CMK (cell line): ENCODE measurements at places on chromosomes 3 and 15.

GRCh38 chr15:33440900-33441299 lies 130.1 kb downstream of the RYR3 start:
- DNase-seq, result peak; percentile 33

GRCh38 chr3:5271372-5271683 lies 83.8 kb downstream of the EDEM1 start:
- no peak for DNase-seq

- no peak for DNase-seq
These were observed 637.1 kb upstream of the CCDC54 start for GRCh38 chr3:106740116-106740515.

DNA sequence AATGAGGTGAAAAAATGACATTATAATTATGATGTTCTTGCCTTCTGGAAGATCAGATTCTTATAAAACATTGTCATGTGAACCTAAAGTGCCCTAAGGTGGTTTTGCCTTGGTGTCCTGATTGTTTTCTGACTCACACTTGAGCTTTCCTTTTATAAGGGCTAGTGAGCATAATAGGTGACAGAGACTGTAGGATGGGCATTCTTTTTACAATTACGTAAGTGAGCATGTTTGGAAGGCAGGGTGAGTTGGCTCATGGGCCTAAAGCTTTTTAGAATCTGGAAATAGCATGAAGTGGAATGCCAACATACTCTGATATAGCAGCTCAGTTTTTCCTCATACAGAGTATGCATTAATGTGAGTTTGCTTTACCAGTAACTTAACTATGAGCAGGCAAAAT lies 41.2 kb downstream of the CRYBG3 start:
- DNase-seq, result no peak

- DNase-seq, result no peak
These were observed 954 bp downstream of the SV2B start for GRCh38 chr15:91100814-91101607.

DNA sequence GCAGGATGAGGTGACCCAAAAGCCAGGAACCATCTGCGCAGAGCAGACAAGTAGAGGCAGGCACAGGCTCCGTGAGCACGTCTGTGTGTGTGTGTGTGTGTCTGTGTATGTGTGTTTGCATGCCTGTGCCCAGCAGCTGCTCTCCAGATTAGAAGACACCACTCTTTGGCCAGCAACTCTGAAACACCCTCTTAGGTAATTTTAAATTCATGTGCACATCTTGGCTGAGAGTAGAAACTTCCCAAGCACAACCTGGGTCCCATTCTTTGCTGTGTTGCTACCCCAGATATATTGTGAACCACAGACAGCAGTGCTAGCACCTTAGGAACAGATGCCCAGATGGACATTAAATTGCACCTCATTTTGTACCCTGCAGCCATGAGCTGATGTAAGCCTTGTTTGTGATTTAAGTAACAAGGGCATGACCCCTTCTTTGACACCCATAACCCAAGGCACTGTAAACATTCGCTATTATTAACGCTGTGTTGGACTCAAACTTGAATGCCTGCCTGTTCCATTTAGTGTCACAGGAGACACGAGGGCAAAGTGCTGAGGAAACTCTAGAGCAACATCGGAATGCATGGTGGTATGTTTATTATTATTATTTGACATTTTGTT lies at the start of gene FILIP1L:
FILIP1L (minus strand) TSS at position 89 of the 618 bp plus-strand sequence.
- DNase-seq, result no peak

DNA sequence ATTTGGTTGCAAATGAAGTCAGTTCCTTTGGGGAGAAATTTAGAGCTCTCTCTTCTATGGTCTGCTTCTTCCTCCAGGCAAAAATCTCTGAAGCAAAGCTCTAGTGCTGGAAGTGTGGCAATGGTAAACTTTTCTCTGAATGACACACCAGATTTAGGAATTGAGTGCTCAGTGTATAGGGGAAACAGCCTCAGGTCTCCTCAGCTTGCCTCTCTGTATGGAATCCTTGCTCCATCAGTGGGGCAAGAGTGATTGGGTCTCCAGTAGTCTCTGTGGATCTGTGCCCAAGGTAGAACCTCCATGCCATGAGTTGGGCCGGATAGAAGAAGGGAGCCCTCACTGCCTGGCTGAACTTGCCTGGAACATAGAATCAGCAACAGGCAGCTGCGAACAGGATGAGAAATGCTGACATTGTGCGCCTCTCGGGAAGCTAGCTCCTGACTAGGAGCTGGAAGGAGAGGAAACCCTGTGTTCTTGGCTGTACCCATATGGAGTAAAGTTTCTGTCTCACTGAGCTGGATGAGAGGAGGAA lies 156.1 kb downstream of the WNT7A start:
- DNase-seq, result no peak

- DNase-seq, result no peak
These were observed 500.5 kb downstream of the TBL1XR1 start for GRCh38 chr3:176696816-176697215.

DNA sequence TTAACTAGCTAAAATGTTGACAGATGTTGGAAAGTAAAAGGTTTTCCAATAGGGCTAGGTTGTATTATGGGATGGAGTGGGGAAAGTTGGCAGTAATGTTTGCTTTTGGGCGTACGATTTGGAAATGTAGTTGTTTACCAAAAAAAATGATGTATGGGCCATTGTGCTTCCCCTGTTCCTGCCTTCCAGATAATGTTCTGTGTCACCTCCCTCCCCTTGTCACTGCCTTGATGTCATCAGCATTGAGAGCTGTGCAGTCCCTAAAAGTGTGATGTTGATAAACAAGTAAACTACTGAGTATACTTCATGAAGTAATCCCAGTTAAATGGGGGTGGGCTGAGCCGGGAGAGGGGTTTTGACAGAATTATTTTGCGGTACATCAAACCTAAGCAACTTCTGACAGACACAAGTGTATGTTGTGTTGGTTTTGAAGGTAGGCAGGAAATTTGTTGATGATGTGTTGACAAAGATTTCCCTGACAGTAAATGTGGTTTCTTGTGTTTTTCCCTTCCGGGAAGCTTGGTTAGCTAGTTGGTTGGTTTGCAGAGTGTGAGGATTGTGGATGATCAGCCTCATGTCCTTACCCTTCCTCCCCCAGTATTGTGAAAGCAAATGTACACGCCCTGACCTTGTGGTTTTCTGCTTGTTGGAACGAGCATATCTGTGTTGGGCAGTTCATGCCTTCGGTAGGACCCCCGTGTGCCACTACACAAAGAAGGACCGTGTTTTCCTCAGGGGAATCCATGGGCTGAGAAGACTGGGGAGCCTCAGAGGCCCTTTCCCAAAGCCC lies 87.3 kb downstream of the PGPEP1L start:
- no peak for DNase-seq

- no peak for DNase-seq
These were observed at the start of gene C2CD4B for GRCh38 chr15:62165104-62165792. C2CD4B (minus strand) TSS chr15:62165285; CDS start chr15:62164984, 301 bp downstream.

GRCh38 chr3:174219738-174220137 lies 639.4 kb upstream of the NAALADL2 start:
- DNase-seq, result no peak

DNA sequence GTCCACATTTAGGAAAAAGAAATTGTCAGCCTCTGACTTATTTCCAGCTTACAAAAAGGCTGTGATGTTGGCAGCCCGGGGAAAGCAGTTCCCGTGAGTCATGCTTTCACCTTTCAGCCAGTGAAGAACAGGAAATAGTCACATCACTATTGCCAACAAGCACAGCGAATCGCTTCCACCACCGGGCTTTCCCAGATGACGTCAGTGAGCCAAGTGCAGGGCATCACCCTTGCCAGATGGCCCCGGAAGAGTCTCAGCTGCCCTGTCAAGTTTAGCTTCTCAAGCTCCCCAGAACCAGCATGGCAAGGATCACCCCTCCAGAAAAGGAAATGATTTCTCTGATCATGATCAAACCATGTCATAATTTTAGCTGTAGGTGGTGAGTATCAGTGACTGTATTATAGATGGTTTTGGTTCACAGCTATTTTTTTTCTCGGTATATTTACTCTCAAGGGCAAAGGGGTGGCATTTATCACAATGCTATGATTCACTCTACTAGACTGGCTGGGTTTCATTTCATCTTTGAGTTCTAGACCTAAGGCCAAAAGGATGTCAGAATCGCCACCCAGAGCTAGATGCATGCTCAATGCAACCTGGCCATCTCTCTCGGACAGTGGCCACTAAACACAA lies 32.9 kb downstream of the B3GNT5 start:
- DNase-seq, result no peak

DNA sequence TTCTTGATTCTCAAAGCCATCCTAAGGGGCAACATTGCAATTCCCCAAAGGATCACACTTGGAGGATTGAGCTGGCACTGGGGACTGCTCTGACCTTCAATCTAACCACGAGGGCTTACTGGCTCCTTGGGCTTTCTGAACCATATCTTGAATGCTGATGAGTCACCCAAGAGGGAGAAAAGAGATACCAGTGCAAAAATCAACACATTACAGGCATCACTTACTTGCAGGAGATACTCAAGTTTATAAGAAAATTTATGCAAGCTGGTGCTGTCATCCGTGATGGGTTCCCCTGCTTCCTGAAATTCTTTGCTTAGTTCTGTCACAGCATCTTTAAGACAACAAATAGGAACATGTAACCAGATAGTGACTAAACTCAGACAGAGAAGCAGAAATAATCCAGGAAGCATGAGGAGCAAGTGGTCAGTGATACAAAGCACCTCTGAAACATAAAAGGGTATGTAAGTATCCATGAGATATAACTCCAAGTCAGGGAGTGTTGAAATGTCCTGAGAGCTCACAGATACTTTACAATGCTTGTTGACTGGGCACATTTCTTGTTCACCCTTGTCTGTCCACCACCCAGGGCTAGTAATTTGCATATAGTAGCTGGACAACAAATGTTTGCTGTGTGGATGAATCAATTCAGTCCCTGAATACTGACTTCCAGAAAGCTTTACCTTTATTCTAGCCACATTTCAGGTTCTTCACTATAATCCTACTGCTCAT lies 14.1 kb downstream of the FYCO1 start:
- DNase-seq, result no peak

DNA sequence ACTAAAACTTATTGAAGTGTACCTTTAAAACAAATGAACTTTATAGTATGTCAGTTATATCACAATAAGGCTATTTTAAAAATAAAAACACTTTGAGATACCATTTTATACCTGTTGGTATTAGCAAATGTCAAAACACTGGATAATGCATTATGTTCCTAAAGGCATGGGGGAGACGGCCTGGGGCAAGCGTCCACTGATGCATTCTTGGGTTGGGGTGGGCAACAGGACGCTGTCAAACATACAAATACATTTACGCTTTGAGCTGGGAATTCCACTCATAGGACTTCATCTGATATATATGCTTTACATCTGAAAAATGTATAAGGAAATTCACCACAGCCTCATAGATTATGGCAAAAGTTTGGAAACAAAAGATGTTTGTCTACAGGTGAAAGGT lies 7.6 kb upstream of the GATA2 start:
- no peak for DNase-seq

DNA sequence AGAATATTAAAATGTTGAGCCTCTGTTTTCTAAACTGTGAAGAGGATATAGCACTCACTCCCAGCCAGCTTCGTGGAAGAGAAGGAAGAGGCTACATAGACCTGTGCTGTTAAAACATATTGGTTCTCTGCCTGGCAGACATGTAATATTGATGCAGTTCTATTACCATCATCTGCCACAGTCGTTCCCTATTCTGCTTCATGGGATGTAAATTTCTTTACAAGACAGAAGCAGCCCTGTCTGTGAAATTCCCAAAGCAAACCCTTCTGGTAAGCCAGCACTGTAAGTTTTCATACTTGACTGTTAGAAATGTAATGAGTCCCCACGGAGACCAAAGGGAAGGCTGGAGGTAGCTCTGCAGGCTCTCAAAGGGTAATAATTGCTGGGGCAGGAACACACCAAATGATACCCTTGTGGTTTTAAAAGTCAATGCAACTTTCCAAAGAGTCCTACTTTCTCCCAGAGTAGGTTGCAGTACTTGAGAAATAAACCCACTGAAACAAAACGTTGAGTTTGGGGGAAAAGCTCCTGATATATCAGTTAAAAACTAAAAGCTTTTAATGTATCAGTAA lies 129.9 kb upstream of the HES1 start:
- no peak for DNase-seq

DNA sequence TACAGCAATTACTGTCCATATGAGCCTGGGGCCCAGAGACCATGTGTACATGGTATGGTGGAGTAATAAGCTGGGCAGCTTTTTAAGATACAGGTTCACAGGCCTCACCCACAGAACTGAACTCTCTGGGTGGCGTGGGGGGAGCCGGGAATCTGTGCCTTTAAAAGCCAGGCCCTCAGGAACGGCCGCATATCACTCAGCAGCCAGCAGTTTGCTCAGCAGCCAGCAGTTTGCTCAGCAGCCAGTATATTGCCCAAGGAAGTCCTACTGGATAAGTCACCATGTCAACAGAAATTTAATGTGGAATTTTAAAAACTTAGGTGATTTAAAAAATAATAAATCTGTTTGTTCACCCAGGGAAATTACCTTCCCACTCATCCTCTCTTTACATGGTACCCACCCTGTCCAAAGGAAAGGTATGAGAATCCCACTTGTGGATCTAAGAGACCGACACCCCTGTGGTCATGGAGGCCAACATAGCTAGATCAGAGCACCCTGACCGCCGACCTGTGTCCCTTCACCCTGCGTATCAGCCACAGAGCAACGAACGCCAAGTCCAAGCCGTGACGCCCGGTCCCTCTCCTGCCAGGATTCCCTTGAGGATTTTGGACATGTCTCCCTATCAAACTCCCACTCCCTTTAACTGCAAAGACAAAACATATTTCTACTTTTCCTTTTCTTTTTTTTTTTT lies 95.7 kb upstream of the CHRM5 start:
- DNase-seq, result no peak

- no peak for DNase-seq
These were observed 192.2 kb downstream of the MBNL1 start for GRCh38 chr3:152460936-152461335.

- no peak for DNase-seq
These were observed 16.7 kb downstream of the FAM174B start for GRCh38 chr15:92638709-92639365.

GRCh38 chr3:53109891-53110771 lies 20.1 kb downstream of the RFT1 start:
- DNase-seq, result no peak

DNA sequence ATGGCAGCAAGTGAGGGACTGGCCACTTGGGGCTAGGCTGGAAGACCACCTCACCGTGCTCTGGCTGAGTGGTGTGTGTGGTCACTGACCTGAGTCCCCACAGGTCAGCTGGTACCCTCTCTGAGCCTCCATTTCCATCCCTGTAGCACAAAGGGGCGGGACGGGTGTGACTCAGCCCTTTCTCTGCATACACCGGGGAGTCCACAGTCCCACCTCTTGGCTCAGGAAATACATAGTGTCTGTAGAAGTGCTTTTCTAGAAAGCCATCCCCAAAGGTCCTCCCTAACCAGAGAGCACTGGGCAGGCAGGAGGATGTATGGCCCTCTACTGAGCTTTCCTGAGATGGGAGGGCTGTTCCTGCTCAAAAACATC lies 27.2 kb downstream of the WNT7A start:
- DNase-seq, result no peak

DNA sequence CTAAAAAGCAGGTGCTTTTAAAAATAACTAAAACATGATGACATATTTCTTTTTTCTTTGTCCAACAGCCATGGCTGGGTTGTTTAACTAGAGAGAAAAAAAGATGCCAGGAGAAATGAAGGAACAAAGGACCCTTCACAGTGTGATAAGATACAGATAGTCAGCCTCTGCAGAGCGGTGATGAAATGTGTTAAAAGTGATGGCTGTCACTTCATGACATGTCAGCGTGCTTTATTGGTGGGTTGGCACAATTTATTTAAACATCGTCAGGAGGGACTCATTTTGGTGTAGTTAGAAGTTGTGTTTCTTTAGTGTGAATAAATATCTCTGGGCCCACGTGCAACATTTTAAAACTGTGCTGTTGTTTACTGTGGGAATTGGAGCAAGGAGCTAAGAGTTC lies 887.4 kb upstream of the CFAP20DC start:
- no peak for DNase-seq

GRCh38 chr3:103787164-103787871 lies 1352.5 kb downstream of the ZPLD1 start:
- no peak for DNase-seq
